ENCODE measurements at places on chromosomes 2 and 18.

- no peak for DNase-seq
These were observed 232.8 kb downstream of the GALR1 start for GRCh38 chr18:77482190-77483085.

GRCh38 chr2:226001716-226002115, 602.2 kb downstream of the NYAP2 start:
- DNase-seq = no peak

DNA sequence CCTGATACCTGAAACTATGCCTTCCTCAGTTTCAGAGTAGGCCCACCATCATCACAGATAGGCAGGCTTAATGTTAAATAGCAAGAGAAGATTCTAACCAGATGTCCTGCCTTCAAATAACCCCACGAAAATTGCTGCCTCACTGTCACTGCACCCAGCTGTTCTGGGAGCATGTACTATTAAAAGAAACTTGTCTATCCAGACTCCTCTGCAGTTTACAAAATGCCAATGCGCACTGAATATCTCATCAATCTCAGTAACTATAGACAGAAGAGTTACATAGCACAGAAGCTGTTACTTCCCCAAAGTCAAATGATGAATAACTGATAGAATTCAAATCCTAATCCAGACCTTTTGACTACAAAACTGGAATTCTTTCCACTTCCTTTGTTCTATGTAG, 43.9 kb downstream of the WDR75 start:
- no peak for DNase-seq

DNA sequence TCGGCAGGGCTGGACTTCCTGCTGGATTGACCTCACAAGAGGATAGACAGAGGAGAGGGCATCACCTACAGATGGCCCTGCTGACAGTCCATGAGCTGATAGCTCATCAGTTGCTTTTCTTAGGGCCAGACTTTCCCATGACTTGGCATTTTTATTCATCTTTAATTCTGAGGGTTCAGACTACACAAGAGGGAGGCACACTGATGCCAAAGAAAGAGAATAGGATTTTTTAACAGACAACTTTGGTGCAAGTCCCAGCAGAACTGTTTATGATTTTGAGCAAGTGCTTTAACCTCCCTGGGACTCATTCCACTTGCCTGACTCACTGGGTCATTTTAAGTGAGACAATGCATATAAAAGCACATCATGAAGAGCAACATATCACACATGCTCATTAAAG, 299.2 kb downstream of the INSIG2 start:
- no peak for DNase-seq

DNA sequence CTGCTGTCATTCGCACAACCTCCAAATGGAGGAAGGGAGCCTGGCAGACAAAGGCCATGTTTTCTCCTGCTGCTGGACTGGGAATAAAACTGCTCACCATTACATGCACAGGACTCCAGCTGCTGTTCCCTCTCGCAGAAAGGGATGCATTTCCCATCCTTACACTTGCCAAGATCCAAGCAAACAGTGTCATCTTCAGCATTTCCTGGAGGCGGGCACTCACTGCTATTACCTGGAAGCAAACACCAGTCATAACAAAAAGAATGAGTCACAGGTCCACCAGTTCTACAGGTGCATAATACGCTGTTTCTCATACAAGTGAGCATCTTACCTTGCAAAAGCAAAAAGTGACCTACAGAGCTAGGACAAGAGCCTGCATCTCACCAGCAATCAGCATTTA, 22.7 kb downstream of the IAH1 start:
- no peak for DNase-seq

GRCh38 chr2:197345846-197346370, 35.3 kb upstream of the ANKRD44 start:
- no peak for DNase-seq

DNA sequence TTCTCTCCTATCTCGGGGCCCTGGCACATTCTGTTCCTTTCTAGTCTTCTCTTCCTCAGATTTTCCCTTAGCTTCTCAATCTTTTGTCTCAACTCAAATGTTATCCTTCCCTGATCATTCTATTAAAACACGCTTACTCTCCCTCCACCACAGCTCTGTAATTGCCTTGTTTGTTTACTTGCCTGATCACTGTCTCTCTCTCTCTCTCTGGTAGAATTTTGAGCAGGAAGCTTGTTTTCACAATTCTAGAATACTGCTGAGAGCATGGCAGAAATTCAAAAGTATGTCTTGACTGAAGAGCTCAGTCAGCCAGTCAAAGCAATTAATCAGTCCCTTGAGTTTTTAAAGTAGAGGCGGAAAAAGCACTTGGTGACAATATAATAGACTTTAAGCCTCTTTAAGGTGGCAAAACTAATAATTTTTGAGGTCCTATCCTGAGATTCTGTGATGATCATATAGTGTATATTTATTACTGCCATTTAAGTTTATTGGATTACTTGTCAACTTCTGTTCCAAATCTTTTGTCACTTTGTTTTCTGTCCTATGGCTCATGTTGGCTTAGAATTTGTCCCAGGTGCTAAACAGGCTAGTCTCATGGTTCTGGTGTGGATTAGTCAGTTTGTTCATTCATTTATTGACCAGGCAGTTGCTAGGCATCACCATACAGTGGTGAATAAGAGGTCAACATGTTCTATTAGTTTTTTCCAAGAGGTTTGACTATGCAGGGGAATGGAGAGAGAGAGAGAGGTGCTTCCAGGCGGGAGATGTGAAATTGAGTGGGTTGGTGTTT, 2.3 kb downstream of the PSMD1 start:
- no peak for DNase-seq

DNA sequence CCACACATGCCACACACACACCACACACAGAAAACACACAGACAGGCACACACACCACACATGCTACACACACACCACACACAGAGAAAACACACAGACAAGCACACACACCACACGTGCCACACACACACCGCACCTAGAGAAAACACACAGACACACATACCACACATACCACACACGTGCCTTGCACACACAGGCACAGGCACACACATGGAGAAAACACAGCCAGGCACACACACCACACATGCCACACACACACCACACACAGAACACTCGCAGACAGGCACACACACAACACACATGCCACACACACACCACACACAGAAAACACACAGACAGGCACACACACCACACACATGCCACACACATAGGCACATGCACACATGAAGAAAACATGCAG, 242.1 kb upstream of the MYT1L start:
- no peak for DNase-seq

DNA sequence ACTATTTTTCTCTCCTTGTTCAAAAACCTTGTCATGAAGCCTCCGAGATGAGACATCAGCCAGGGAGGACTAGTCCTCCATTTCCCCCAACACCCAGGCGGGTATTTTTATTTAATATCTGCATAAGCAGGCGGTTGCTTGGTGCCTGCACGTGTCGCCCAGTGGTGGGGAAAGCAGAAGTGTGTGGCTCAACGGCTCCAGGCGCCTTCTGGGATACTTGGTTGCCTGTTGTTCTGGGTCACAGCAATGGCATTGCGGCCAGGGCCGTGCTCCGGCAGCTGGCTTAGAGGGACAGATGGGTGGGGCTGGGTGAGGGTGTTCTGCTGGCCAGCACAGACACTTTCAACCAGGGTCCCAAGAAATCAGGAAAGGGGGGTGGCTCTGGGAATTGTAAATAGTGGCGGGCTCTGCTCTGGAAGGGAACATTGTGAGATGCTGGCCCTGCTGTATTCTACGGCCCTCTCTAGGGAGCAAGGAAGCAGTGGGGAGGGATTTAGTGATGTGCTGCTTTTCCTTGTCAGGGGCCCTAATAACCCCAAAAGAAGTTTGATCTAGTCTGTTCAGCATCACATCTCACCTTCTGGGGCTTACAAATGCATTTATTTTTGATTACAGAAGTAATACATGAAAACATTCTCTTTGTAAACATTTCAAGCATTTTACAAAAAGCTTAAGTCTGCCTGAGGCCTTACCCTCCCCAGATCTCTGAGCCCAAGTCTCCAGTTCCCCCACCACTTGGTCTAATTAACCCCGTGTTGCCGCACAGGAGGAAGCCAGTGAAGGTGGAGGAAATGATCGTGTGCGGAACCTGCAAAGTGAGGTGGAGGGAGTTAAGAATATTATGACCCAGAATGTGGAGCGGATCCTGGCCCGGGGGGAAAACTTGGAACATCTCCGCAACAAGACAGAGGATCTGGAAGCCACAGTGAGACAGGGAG, 1.1 kb downstream of the VAMP8 start:
- DNase-seq = no peak

DNA sequence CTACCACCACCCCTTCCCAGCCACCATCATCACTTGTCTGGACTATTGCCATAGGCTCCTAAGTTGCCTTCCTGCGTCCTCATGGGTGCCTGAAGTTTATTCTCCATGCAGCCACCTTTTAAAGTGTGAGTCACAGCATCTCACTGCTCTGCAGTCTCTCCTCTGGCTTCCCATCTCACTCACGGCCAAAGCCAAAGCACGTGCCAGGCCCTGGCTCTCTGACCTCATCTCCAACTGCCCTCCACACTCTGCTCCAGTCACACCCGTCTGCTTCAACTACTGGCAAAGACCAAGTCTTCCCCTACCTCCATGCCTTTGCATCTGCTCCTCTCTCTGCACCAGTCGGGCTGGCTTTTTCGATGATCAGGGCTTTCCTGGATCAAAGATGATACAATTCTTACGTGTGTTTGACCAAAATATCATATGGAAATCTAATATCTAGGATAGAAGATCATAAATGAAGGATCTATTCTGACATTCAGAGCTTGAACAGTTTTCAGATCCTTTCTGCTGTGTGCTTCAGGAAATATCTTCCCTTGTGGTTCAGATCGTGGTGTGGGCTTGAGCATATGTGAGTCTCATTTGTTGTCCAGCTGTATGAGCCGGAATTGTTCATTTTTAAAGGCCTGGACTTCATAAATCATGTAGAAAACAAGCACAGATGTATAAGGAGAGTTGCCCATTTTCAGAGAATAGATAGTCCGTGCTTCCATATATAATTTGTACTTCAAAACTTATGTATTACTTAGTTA, 175.6 kb downstream of the PRKCE start:
- DNase-seq = no peak

GRCh38 chr2:147774805-147775204, 70.0 kb upstream of the ACVR2A start:
- no peak for DNase-seq

GRCh38 chr2:156541229-156541628, 105.0 kb downstream of the GPD2 start:
- no peak for DNase-seq
